ENCODE measurements at places on chromosomes 5 and 9.
A peak's percentile ranks its signal among the peaks of the same experiment; 100 is the strongest.

- no peak for DNase-seq
Measured at GRCh38 chr5:94932259-94932658, 313.8 kb downstream of the SLF1 start.

GRCh38 chr5:123819386-123819785 lies 307.4 kb downstream of the CSNK1G3 start:
- DNase-seq, result no peak

DNA sequence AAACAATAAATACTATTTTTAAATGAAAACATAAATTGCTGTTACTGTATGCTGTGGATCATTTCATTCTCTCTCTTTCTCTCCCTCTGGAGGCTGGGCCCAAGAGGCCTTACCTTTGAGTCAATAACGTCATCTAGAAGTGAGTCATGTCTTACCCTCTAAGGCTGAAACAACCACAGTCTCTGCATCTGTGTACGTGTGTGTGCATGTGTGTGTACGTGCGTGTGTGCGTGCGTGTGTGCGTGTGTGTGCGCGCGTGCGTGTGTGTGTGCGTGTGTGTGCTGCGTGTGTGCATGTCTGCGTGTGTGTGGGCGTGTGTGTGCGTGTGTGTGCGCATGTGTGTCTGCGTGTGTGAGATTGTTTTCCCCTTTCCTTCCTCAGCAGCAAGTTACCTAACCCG lies 13.6 kb upstream of the IL17B start:
- no peak for DNase-seq

- DNase-seq, result no peak
Measured at GRCh38 chr9:115134941-115135340, 17.0 kb upstream of the TNC start.

- no peak for DNase-seq
Measured at GRCh38 chr9:110141227-110141793, 66.6 kb downstream of the C9orf152 start.

GRCh38 chr9:2307480-2307879 lies 292.3 kb downstream of the SMARCA2 start:
- no peak for DNase-seq

GRCh38 chr9:131306397-131307004 lies 17.0 kb downstream of the PLPP7 start:
- no peak for DNase-seq

GRCh38 chr5:16493261-16493660 lies 27.7 kb upstream of the ZNF622 start:
- no peak for DNase-seq

DNA sequence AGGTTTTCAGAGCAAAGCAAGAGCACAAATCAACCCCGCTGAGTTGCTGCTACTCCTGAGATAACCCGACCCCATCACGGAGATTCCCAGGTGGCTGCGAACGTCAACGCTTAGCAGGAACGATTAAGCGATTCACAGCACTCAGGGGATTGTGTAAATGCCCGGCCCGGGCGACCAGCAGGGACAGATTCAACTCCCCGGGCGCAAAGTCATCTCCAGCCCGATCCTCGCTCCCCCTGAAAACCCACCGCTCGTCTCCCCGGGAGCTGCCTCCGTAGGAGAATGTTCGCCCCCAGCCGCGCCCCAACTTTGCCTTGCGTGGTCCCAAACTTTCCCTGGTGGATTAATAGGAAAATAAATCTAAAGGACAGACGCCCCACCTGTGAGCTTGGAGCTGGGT lies 685 bp downstream of the SLC24A2 start:
- DNase-seq, result peak; percentile 21

GRCh38 chr9:120856700-120857099 lies 14.0 kb upstream of the PSMD5 start:
- DNase-seq, result no peak

DNA sequence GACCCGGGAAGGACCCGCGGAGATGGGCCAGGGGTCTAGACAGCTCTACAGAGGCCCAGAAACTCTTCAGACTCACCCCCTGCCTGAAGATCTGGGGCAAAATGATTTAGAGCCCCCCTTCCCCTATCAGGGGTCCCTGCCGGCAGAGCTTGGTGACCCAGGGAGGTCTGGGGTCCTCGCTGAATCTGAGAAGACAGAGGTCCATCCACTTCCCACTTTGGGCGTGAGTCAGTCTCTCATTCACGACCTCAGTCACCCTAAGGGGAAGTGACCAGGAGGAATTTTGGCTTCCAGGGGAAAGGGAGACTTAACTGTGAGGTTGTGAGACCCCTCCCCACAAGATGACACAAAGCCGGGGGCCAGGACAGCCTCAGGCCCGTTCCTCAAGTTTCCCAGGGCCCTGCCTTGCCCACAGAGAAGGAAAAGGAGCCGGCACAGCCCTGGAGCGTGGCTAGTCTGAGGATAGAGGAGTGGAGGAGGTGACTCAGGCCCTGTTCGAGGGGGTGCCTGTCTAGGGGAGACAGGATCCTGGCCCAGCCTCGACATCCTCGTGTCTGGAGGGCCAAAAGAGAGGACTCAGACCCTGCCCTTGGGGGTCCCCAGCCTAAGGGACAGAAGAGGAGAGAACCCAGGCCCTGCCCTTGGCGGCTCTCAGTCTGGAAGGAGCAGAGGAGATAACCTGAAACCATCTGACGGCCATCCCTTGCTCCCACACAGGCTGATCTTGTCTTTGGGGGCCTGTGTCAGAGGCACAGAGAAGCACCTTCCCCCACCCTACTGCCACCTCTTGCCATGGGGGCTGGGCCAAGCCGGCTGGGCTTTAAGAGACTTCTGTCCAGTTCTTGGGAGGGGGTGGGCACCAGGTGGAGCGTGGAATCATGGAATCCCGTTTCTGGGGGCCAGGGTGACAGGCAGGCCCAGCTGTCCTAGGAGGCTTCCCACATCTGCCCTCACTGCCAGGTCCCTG lies 889 bp downstream of the PDLIM4 start:
- DNase-seq, result no peak

DNA sequence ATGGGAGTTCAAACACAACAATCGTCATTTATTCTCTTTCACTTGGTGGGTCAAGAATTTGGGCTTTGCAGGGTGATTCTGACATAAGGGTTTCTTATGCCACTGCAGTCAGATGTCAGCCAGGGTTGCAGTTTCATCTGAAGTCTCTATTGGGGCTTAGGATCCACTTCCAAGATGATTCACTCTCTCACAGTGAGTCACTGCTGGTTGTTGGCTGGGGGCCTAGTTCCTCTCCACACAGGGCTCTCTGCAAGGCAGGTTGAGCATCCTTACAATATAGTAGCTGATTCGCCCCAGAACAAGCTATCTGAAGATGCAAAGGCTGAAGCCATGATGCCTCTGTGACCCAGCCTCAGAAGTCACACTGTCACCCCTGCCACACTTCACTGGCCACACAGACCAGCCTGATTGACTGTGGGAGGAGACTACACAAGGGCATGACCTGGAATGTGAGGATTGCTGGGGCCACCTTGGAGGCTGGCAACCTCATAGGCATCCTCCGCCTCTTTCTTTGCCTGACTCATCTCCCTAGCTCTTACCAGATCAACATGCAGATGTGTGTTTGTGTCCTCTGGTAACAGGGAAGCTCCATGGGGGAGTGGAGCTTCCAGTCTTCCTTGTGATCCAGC lies 4.5 kb upstream of the CARD19 start:
- no peak for DNase-seq

GRCh38 chr9:28134446-28134976 lies 561.2 kb upstream of the C9orf72 start:
- DNase-seq, result no peak

DNA sequence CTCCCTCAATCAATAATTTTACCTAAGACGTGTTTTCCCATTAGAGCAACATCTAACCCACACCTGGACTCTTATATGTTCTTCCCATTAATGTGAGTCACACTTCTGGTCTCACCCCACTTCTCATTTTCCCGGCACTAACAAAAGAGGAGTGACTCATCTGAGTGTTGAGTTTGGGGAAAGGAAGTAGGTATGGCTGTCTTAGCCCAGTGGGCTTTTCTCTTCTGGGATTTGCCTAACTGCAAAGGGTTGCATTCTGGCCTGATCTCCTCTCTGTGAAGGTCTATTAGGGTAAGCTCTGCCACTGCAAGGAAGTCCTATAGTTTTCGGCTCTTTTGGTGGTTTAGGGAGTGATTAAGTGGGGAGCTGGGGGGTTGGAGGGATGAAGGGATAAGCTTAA lies 195.6 kb downstream of the KIAA0825 start:
- no peak for DNase-seq

DNA sequence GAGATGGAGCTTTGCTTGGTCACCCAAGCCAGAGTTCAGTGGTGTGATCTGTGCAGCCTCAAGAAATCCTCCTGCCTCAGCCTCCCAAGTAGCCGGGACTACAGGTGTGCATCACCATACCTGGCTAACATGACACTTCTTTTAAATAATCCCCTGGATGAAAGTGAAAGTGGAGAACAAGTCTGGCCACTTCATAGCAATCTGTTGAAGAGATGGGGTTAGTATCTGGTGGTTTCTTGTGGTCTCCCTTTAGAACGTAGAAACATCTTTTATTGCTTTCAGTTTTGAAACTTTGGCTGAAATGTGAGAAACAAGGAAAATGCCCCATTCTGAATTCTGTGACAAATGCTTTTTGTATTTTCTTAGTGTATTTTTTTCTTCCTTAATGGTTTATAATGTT lies 452.5 kb upstream of the RIOK2 start:
- no peak for DNase-seq

- DNase-seq, result no peak
Measured at GRCh38 chr5:118233606-118234005, 754.7 kb downstream of the DTWD2 start.

Measured in NCI-H1930 (cell line).